Astrocyte of the hippocampus (primary cell): ENCODE measurements at places on chromosomes 16 and 17.

DNA sequence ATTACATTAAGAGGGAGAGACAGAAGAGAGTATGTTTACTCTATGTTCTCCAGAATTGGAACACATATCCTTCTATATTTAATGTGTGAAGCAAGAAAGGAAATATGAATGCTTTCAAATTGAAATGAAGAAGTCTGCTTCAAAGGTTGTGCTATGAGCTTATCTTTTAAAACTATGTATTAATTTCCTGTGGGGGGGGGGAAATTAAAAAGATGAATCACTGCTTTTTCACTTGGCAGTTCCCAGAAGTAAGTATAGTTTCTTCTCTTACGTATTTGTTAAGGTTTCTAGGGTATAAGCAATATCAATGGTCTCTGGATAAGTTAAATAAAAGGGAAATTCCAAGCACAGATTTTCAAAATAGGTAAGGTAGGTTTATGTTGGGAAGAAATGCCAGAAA lies 7.0 kb downstream of the TERF2 start:
- DNase-seq = no peak

GRCh38 chr16:23896832-23897821 lies 61.3 kb downstream of the PRKCB start:
- DNase-seq = no peak

DNA sequence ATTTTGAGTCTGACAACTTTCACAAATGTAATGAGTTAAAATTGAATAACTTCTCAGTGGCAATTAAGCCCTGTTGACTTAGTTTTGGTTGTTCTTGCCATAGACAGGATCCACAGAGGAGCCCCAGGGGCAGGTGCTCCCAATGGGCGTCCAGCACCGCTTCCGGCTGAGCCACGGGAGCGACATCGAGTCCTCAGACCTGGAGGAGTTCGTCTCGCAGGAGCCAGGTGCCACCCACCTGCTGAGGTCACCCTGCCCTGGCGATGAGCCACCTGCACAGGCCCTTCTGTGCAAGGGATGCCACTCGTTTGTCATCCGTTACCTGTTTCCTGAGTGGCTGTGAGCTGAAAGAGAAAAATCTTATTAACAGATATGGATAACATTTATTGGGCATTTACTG lies 10.7 kb downstream of the CCDC40 start:
- DNase-seq = no peak

GRCh38 chr16:15682105-15682570 lies 32.1 kb downstream of the NDE1 start:
- peak; percentile 85 for DNase-seq

DNA sequence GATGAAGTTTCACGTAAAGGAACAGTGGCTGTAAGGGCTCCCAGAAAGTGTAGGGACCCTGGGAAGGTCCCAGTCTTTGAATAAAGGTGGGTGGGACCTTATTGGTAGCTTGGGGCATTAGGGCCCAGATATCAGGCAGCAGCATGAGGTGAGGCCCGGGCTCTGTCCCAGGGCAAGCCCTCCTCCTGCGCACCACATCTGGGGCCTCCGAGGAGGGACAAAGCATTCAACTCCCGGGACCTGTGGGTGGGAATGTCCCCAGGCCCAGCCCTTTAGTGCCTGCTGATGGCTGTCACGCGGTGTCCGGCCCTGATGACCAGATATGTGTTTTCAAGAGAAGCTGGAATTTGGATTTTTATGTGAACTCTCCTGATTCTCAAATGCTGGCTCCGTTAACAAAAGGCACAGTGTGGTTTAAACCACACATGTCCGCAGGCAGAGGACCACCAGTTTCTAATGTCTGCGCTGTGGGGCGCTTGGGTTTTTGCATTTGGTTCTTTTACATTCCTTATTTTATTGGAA lies 30.4 kb downstream of the RAI1 start:
- DNase-seq = peak; percentile 50

GRCh38 chr17:81152288-81152828 lies 12.9 kb upstream of the PVALEF start:
- DNase-seq = no peak

- DNase-seq = no peak
These were observed 5.6 kb downstream of the ALOX12B start for GRCh38 chr17:8081876-8082275.

- no peak for DNase-seq
These were observed 37.5 kb upstream of the GSG1L start for GRCh38 chr16:28100810-28101532.

DNA sequence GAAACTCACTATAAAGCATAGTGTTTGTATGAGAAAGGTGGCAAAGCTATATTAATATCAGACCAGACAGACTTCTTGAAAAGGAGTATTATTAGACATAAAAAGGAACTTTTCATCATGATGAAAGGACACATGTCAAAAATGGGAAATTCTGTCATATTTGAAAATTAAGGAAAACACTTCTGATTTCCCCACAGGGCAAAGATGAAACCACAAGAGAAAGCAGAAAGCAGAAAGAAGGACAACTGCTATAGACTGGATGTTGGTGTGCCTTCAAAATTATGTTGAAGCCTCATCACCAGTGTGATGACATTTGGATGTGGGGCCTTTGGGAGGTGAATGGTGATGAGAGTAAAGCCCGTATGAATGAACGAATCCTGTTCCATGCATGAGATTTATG lies 193.0 kb downstream of the STX8 start:
- DNase-seq = no peak

- no peak for DNase-seq
These were observed 6.9 kb upstream of the SLC13A2 start for GRCh38 chr17:28466521-28467048.

DNA sequence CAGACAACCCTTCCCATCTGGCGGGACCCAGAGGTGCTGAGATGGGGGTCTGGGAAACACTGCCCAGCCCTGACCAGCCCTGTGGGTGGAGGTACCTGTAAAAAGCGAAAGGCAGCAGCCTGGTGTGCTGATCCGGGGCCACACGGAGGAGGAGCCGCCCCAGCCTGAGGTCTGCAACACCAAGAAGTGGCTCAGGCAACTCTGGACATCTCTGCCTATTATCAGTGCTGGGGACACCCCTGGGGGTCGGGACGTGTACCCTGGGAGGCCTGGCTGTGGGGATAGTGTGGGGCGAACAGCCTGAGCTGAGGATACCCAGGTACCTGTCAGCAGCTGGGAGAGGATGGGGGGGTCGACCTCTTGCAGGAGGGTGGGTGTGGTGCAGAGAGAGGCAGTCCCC lies 18.0 kb downstream of the ZNF276 start:
- no peak for DNase-seq

- DNase-seq = no peak
These were observed 24.1 kb downstream of the ANKRD40 start for GRCh38 chr17:50683434-50684287.

DNA sequence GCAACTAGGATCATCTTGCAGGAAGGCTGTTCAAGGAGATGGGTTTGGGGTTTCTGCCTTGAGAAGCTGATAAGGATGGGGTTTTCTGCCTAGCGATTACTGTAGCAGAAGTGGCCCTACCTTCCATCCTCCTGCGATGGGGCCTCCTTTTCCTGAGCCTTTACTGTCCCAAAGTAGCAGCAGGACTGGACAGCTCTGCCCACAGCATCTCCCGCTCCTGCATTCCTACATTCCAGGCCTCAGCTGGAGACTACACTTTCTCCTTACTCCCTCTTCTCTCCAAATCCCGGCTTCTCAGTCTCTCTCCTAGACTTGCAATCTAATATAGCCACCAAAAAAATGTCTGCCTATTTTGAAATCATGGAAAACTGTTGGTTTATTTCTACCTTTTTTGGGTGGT lies 355.4 kb downstream of the CA10 start:
- DNase-seq = no peak

DNA sequence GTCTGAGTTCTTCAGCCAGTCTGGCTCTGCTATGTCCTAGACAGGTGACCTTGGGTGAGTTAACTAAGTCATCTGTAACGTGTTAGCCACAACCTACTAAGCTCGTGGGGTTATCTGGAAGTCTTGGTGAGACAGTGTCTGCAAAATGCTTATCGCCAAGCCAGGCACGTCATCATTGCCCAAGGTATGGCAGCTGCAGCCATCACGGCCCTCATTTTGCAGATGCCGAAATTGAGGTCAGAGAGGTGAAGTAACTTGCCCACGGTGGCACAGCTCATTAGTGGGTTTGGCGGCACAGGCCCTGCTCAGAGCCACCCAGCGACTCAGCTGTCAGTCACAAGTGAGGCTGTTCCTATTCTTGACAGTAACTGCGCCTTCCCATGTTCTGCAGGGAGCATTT lies 79.8 kb downstream of the CMIP start:
- no peak for DNase-seq

DNA sequence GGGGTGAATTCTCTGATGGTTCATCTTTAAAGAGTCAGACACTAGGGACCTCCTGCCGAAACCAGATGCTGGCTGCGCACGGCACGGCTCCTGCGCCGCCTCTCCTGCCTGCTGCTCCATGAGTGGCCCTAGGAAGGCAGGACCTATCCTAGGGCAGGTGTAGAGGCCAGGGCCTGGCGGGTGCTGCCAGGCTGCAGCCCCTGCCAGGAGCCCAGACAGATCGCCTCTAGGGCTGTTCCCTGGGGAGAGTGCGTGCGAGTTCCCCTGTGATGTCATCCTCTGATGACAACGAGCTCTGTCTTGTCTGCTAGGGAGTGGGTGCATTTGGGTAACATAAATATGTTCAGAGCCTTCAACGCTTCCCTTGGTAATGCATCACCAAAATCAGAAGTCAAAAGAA lies 23.9 kb downstream of the SLC38A10 start:
- no peak for DNase-seq

- DNase-seq = peak; percentile 86
These were observed 504 bp downstream of the SRSF1 start for GRCh38 chr17:58006560-58006923.

GRCh38 chr16:450785-451512 lies 25.5 kb downstream of the RAB11FIP3 start:
- no peak for DNase-seq

- no peak for DNase-seq
These were observed 38.5 kb downstream of the LIG3 start for GRCh38 chr17:35018814-35019213.

DNA sequence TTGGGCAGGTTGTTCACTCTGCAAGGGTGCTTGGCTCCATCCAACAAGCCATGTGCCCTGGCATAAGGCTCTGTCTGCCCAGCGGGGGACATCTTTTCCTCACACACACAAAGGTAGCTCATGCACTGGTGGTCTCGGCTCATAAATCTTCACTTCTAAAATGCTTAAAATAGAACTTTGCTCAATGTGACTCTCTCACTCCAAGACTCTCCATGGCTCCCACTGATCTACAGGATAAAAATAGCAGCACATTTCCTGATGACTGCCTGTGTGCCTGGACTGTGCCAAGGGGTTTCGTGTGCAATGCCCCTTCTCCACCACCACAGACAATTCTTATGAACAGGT lies 15.1 kb upstream of the CIBAR2 start:
- DNase-seq = no peak

- DNase-seq = peak; percentile 85
These were observed 168.3 kb downstream of the SEC14L1 start for GRCh38 chr17:77308861-77309726.

DNA sequence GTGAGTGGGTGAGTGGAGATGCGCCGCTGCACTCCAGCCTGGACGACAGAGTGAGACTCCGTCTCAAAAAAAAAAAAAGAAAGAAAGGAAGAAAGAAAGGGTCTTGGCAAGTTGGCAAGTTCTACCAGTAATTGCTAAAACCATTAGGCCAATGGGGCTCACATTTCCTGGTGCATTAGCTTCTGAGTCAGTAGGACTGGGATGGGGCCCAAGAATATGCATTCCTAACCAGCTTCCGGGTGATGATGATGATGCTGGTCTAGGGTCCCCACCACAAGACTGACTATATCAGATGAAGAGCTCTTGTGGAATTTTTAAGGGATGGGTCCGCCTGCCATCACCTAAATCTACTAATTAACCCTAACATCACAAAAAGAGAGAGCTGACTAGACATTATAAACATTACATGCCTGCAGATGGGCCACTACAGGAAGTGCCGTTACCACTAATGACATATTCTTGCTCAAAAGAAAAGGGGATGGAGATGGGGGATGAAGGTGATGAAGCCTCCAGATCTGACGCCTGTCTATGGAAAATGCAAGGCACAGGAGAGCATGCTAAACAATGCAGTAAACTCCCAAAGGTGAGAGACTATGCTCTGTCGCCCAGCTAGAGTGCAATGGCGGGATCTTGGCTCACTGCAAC lies 13.1 kb downstream of the MYH11 start:
- DNase-seq = no peak

- no peak for DNase-seq
These were observed 225.1 kb downstream of the LGALS9B start for GRCh38 chr17:20242271-20242670.

DNA sequence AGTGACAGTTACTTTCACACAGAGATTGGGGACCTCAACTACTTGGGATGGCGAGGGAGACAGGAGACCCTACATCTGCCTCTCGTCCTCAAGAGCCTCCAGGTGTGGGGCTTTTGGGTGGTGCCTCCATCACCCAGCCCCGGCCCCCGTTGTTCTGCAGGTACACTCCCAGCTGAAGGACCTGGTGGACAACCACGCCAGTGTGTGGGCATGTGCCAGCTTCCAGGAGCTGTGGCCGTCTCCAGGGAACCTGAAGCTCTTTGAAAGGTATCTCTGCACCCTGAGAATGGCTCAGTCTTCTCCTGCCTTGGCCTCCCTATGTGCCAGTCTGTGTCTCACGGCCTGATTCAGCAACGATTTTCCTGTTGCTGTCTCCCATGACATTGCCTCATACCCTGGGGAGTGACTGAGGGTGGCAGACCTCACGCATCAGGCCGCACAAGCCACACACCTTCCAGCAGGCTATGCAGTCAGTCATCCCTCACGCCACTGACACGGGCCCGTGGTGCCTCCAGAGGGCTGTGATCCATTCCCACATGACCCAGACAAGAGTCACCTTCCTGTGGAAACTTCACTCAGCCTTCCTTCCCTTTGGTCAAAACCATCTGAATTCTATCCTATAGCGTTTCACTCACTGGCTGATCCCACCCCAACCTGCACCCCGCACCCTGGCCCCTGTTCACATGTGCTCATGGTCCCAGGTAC lies 3.7 kb downstream of the CCNF start:
- no peak for DNase-seq

GRCh38 chr16:51210087-51210486 lies 59.0 kb upstream of the SALL1 start:
- no peak for DNase-seq

DNA sequence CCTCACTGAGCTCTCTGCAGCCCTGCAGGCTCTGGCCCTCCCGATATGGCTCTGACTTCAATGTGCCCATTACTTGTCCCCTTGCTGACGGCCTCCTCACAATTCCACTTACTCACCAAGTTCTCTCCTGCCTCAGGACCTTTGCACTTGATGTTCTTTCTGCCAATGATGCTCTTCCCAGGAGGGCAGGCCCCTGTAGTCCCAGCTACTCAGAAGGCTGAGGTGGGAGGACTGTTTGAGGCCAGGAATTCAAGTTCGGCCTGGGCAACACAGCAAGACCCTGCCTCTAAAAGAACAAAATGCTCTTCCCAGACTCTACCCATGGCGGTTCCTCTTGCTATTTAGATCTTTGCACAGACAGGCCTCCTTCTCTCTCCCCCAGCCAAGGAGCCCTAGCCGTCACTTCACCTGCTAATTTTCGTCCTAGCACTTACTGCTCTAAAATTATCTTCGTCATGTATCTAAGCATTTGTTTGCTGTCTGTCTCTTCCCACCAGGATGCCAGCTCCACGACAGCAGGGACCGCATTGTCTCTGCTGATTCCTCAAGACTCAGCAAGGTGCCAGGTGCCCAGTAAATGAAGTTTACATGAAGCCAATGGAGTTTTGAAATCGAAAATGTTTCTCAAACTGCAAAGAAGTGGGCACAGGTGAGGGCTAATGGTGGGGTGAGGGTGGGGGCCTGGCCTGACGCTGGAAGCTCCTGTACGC lies 626 bp upstream of the RAI1 start:
- DNase-seq = no peak

- DNase-seq = no peak
These were observed 878.0 kb downstream of the KCNJ18 start for GRCh38 chr17:22570144-22570845.

- peak; percentile 76 for DNase-seq
These were observed 14.4 kb upstream of the GNG13 start for GRCh38 chr16:814974-815373.
